CD4-positive, alpha-beta T cell treated with Interleukin-2 at 100 ng/mL for 4 hours (primary cell): ENCODE measurements at places on chromosomes 2 and 18.
A peak's percentile ranks its signal among the peaks of the same experiment; 100 is the strongest.

GRCh38 chr2:177325554-177325953 lies 61.0 kb upstream of the NFE2L2 start:
- DNase-seq, result no peak

GRCh38 chr18:62717925-62718800 lies 2.8 kb downstream of the PHLPP1 start:
- no peak for DNase-seq

DNA sequence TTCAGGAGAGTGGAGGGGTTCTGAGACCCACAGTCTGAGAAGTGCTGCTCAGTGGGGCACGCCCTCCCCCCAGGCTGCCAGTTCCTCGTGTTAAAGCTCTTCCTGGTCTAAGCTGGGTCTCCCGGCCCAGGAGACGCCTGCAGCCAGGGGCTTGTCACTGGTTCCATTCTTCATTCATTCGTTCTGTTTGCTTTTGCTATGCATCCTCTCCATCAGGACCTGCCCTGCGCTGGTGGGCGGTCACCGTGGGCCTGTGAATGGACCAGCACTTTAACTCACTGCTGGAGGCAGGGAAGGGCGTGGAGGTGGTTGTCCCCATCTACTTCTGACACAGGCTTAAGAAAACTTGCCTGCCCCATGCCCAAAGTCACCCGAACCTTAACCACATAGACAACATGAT lies 272.8 kb upstream of the HDAC4 start:
- DNase-seq, result no peak

- DNase-seq, result no peak
Measured at GRCh38 chr18:48968412-48969215, 17.8 kb upstream of the SMAD7 start.

- no peak for DNase-seq
Measured at GRCh38 chr2:208638059-208638458, 231.5 kb downstream of the PTH2R start.

GRCh38 chr18:44500808-44501610 lies 179.7 kb upstream of the SETBP1 start:
- DNase-seq, result no peak

GRCh38 chr2:96336104-96336775 lies 674 bp downstream of the NCAPH start:
- no peak for DNase-seq

DNA sequence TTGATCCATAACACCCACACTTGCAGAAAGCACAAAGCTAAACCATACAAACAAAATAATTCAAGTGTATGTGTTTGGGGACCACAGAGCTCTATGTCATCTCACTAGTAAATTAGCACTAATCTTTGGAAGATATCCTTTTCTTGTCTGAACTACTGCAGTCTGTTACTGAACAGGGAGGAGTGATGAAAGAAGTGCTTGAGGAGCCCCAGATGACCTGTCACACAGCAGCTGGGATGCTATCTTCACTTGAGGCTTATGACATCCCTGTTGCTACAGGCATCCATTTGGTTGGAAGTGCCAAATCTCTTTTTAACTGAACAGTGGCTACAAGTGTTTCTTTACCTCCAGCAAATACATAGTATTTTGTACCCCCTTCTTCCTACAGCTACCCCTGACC lies 386.3 kb upstream of the CHAC2 start:
- no peak for DNase-seq

GRCh38 chr2:24336811-24337210 lies 23.5 kb downstream of the ITSN2 start:
- no peak for DNase-seq

DNA sequence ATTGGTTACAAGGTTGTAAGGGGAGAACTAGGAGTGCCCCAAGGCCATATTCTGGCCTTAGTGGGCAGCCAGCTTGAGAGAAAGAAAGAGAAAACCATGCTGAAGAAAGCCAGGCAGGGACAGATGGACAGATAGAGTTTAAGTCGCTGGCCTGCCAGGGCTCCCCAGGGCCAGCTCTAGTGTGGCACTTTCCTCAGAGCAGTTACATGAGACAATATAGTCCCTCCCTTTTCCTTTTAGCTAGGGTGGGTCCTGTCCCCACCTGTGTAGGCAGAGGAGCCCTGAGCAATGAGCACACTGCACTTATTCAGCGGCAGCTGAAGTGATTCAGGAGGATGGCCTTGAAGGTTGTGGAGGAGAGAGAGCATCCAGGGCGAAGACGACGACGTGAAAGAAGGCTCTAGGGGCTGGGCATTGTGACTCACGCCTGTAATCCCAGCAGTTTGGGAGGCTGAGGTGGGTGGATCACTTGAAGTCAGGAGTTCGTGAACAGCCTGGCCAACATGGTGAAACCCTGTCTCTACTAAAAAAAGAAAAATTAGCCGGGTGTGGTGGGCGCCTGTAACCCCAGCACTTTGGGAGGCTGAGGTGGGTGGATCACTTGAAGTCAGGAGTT lies 152.0 kb upstream of the SLC1A4 start:
- no peak for DNase-seq

DNA sequence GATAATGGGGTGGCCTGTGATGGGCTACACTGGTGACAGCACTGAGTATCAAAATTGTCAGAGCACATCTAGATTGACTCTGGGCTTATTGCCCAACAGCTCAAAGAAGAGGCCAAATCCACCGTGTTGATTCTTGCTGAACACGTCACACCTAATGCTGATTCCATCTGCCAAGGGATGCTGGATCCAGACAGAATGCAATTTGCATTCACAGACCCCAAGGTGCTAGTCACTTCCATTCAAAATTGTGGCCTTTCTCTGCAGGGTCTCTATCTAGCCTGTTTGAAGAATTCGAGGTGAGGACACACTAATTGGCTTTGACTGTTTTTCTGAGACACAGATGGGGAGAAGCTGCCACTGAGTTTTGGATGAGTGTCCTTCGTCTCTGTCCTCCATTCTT lies 13.5 kb upstream of the GPR39 start:
- DNase-seq, result no peak

- DNase-seq, result no peak
Measured at GRCh38 chr2:1591978-1592907, 152.1 kb downstream of the PXDN start.

DNA sequence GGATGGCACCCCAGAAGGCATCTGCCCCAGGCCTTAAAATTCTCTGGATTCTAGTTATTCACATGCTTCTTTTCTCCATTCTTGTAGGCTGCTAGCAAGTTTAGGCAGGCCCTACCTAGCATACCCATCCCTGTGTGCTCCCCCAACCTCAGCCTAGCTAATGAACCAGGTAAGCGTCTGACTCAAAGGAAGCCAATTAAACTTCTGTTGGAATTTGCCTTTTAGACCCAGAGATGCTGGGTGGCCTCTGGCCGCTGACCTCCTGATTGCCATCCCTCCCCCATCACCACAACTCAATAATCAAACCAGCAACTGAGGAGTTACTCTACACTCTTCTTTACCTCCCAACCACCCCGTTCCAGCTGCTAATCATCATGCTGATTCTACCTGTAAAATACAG lies 19.0 kb upstream of the CEP68 start:
- DNase-seq, result no peak

GRCh38 chr2:189862751-189863150 lies 78.5 kb downstream of the PMS1 start:
- DNase-seq, result no peak

DNA sequence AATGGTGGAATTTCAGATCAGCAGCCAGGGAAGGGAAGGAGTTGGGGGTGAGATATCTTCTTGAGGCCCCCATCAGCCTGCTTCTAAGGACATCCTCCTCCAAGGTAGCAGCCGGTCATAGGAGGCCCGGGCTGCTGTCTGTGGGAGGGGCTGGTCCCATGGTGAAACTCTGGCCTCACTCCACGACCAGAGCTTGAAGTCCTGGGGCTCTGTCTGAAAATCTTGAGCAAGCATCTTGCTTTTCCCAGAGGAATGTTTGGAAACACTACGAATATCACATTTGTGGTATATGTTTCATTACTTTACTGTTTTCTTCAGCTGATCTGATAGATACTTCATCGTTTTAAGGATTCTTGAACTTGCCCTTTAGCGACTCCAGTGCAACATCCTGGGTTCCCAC lies 103.7 kb downstream of the CTAGE1 start:
- DNase-seq, result no peak

GRCh38 chr18:40911582-40912254 lies 1043.3 kb upstream of the PIK3C3 start:
- no peak for DNase-seq

- DNase-seq, result no peak
Measured at GRCh38 chr2:24480245-24480644, 10.8 kb upstream of the NCOA1 start.

- no peak for DNase-seq
Measured at GRCh38 chr2:23900541-23901322, 26.2 kb downstream of the ATAD2B start.

DNA sequence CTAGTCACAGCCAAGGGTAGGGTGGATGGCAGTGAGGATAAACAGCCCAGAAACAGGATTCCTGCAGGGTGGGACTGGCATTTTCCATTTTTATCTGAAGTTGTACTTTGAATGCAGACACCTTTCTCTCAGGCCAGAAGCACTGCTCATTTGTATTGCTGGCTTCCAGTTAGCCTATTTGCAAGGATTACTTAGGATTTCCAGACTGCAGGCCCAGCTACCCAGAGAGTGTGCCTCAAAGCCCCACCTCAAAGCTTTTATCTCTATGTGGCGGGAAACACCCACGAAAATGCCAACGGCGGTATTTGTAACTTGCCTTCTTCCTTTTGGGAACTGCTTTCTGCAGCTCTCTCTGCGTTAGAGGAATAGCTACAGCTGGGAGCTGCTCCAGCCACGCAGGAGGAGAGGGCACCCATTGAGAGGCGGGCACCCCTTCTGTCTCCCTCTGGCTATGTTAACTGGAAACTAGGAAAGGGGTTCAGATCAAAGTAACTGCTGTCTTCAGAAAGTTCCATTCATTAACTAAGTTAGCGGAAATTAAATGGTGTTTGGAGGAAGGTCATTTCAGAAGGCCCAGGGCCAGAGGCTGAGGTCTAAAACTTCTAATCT lies 144.9 kb downstream of the TGIF1 start:
- DNase-seq, result peak; percentile 27

DNA sequence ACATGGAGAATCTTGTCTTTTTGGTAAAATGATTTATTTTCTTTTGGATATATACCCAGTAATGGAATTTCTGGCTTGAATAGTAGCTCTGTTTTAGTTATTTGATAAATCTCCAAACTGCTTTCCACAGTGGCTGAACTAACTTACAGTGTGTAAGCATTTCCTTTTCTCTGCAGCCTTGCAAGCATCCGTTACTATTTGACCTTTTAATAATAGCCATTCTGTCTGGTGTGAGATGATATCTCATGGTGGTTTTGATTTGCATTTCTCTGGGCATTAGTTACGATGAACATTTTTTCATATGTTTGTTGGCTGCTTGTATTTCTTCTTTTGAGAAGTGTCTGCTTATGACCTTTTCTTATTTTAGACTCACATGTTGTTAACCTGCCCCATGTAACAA lies 190.2 kb downstream of the GALR1 start:
- no peak for DNase-seq

GRCh38 chr2:55418512-55419232 lies 984 bp downstream of the CCDC88A start:
- no peak for DNase-seq

DNA sequence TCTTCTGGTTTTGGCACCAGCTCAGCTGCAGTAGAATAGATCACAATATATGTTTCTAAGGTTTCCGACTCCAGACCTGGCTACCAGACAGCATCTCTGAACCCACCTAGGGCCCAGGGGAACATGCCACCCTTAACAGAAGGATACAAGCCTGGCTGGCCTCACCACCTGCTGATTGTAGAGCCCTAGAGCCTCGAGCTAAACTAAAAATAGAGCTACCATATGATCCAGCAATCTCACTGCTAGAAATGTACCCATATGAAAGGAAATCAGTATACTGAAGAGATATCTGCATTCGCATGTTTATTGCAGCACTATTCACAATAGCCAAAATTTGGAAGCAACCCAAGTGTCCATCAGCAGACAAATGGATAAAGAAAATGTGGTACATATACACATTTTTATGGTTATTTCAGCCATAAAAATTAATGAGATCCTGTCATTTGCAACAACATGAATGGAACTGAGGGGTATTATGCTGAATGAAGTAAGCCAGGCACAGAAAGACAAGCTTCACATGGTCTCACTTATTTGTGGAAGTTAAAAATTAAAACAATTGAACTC lies 242.4 kb upstream of the SLC39A10 start:
- DNase-seq, result no peak

DNA sequence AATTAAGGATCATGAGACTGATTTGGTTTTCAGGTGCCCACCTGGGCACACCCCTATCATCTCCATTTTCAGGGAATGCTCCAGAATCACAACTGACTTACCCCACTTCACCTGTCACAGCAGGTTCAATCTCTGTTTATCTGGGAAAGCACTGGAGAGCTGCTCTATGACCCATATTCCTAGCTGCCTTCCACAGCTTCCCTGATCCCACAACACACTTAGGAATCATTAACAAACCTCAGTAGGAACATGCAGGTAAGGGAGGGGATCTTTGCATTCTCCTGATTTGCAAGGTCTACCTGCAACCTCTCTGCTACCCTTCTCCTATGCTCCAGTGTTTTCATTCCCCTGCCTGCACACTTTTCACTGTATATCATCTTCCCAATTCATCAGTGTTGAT lies 18.7 kb upstream of the FABP1 start:
- DNase-seq, result no peak

- no peak for DNase-seq
Measured at GRCh38 chr2:110904779-110905148, 172.4 kb downstream of the ACOXL start.

GRCh38 chr18:3513481-3513880 lies 63.5 kb downstream of the TGIF1 start:
- no peak for DNase-seq

GRCh38 chr2:38277245-38278116 lies 99.6 kb downstream of the ATL2 start:
- no peak for DNase-seq

- no peak for DNase-seq
Measured at GRCh38 chr2:237486334-237486818, 675 bp upstream of the MLPH start.

DNA sequence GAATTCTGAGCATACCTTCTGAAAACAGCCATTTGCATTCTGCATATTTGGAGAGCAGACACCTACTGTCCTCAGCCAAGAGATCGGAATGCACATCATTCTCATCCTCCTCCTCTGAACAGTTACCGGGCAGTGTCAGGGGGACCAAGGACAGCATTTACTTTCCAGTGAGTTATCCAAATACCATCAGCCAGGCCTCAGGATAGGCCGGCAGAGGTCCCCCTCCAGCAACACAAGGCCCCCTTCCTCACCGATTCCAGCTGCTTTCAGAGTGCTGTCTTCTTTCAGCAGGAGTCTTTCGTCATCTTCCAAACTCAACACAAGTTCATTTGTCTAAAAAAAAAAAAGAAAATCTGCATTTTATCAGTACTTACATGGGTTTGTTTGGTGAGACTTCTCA lies 55.3 kb downstream of the C2orf76 start:
- DNase-seq, result no peak

- DNase-seq, result peak; percentile 51
Measured at GRCh38 chr2:176554101-176555048, 285.1 kb downstream of the MTX2 start.

DNA sequence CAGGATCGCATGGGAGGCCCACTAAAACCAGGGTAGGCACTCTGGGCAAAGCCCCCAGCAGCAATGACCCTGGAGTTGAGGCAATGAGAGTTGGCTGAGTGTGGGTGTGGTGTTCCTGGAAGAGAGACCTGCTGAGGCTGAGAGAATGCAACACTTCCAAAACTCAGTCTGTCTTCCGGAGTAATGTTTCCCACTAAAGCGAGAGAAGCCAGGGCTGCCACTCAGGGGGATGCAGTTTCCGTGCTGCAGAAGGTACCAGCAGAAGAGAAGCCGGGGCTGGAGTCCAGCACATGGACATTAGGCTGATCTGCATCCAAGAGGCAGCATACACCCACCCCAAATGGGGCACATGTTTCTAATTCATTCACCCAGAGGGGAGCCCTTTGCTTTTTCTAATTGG lies 127.2 kb upstream of the ARHGAP28 start:
- no peak for DNase-seq

GRCh38 chr2:182499706-182500470 lies 73.1 kb upstream of the PDE1A start:
- DNase-seq, result no peak
